ENCODE measurements at places on chromosomes 7 and 10.

DNA sequence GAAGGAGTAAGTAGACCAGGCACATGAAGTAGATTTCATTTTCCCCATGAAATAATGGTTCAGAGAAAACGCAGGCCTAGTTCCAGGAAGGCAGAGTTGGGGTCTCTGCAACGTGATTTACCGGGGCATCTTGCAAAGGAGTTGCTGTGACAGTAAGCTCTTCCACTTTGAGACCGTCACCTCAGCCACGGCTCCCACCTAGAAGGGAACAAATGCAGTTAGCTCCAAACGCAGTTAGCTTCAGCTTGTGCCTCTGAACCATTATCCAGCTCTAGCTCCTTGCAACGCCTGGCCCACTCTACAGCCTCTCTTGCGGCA lies 7.0 kb upstream of the MYO1G start:
- no peak for DNase-seq

DNA sequence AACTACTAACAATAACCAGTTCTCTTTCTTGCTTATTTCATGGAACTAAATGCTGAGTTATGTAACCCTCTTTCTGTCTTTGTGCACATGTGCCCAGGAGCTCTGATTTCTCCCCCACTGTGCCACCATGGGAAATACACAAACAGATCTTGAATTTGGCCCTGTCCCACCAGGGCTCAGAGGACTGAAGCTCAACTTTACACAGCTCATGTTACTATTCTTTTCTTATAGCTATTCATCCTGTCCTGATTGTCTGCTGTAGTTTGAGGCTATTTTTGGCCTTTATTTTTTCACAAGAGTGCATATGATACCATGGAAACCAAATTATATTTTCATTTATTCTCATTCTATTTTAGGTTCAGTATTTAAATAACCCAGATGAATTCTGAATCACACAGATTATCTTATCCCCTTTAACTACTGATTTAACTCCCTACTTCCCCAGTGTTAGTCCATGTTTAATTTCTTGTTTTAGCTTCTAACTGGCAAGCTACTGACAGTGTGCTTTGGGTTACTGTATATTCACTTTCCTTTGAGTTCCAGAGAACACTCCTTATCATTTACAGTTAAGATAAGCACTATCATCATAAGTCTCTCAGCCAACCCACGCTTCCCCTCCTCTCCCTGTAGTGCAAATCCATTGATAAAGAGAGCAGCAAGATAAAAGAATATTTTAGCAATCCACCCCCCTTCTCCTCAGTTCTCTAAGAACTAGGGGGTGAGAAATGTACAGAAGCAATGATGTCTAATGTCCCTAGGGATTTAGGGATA lies 71.8 kb upstream of the GSDME start:
- DNase-seq, result no peak

- no peak for DNase-seq
Measured at GRCh38 chr10:131186547-131187253, 124.8 kb downstream of the TCERG1L start.

DNA sequence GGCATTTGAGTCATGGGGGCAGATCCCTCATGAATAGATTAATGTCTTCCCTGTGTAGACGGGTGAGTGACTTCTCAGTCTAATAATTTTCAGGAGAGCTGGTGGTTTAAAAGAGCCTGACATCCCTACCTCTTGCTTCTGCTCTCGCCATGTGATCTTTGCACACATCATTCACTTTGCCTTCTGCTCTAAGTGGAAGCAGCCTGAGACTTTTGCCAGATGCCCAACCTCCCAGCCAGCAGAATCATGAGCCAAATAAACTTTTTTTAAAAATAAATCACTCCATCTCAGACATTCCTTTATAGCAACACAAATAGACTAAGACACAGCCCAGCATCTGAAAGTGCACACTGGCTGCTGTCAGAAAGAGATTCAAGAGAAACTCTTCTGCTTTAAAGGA lies 155.2 kb downstream of the ZNF365 start:
- no peak for DNase-seq

DNA sequence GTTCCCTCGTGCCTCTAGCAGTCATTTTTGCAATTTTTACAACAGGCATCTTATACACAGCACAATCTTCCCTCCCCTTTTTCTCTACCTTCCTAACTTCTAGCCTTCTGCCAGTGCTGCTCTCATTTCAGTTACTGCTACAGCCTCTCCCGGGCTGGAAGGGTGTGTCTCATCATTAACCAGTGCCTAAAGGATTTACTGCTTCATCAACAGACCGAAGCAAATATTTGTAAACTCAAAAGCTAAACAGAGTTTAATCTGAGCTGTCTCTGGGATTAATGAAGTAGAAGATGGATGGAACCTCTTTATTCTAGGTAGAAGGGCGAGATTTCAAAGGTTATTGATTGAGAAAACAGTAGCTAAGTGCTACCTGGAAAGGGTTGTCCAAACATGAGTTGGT lies 94.3 kb downstream of the PRPF18 start:
- DNase-seq, result peak; percentile 75

DNA sequence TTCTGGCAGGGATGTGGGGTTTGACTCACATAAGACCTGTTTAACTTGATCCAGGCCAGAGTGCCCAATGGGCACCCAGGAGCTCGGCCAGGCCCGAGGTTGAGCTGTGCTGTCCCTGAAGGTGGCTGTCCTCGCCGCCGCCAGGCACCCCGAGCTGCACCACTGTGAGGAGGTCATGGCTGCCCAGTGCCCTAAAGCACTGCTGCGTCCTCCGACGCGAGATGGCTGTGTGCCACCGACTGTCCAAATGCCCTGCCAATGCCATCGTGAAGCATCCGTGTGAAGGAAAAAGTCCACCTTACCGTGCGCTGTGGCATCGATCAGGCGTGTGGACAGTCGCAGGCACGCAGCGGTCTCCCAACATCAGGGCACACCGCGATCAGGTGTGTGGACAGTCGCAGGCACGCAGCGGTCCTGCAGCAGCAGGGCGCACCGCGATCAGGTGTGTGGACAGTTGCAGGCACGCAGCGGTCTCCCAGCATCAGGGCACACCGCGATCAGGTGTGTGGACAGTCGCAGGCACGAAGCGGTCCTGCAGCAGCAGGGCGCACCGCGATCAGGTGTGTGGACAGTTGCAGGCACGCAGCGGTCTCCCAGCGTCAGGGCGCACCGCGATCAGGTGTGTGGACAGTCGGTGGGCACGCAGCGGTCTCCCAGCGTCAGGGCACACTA lies 120.3 kb downstream of the VIPR2 start:
- DNase-seq, result no peak

DNA sequence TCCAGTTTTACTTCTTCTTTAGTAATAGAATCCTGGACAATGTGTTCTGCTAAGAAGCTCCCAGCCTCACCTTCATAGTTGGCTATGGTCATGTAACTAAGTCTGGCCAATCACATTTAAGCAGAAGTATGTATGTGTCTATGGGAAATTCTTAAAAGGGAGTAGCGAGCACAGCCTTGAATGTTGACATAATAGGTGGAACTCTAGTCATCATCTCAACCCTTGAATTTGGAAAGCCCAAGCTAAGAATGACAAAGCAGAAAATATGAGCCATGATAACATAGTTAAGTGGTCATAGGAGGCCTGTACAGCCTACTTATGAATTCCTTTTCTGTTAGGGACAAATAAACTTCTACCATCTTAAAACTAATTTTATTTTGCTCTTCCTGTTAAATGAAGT lies 134.1 kb downstream of the MAGI2 start:
- no peak for DNase-seq

GRCh38 chr7:148481971-148482626 lies 108.5 kb upstream of the C7orf33 start:
- no peak for DNase-seq

DNA sequence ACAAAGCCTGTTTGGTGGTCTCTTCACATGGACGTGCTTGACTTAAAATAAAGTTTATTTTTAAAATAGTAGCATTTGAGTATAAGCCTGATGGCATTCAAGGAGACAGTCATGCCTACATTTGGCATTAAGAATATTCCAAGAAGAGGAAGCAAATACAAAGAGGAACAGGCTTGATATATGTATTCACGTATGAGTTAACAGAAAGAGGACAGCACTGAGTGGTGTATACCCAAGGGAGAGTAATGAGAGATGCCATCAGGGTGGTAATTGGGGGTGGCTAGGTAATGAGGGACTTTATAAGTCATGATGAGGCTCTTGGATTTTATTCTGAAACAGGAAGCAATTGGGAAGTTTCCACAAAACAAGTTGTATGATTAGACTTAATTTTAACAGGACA lies 363.3 kb downstream of the SEMA3D start:
- DNase-seq, result no peak

- DNase-seq, result no peak
Measured at GRCh38 chr7:135380351-135380750, 129.6 kb downstream of the CNOT4 start.

GRCh38 chr10:100967332-100967731 lies 2.0 kb upstream of the SEMA4G start:
- no peak for DNase-seq

GRCh38 chr7:22201186-22201880 lies 155.6 kb downstream of the RAPGEF5 start:
- no peak for DNase-seq

GRCh38 chr7:106893591-106893990 lies 28.5 kb downstream of the PIK3CG start:
- DNase-seq, result no peak

DNA sequence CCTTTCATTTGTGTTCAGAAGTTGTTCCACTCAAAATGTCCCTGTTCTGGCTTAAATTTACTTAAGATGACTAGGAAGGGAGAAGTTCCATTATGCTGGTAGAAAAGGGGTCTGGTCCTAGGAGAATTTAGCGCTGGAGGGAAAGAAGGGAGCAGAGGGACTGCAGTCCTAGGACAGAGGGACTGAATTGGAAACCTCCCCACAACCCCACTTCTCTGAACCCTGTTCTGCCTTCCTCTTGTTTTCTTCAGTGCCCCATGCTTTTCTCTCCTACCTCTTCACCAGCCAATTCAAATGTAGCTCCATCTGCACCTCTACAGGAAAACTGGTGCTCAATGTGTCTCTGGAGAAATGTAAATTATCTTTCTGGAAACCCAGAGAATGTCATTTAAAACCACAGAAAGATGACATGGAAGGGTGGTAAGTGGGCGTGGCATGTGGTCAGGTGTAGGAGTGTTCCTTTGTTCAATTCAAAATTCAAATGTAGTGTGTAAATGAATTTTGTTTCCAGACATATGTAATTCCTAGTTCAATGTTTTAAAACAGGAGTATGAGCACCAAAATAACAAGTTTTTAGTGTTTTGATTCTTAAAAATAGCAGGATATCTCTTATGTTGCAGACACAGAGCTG lies 24.0 kb upstream of the RHOBTB1 start:
- no peak for DNase-seq

DNA sequence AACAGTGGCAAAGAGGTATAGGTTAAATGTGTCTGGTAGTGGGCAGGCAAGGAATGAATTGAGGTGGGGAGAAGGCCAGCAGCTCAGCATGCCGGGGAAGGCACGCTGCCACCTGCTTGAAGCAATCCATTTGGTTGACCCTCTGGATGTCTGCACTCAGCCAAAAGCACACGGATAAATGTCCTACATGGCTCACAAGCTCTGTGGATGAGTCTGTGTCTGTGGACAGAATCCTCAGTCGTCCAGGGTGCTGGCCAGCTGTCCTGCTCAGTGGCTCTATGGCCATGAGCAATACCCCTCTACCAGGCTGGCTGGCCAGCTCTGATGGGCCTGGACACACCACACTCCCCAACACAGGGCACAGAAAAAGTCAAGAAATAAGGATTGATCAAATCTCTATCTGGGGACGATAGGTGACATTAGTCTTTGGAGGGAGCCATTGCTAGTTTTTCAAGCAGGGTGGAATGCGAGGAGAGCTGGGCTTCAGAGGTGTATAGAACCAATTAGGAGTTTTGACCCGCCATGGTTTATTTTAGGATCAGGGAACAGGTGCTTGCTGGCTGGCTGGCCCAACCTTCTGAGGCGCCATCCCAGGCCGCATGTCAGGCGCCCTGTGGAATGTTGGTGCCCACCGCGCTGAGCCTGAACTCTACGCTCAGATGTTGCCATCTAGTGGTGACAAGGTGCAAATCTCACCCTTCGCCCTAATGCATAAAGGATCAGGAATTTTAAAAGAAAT lies 493.4 kb downstream of the TNS3 start:
- peak; percentile 63 for DNase-seq

GRCh38 chr7:652881-653280 lies 73.6 kb upstream of the DNAAF5 start:
- no peak for DNase-seq

- DNase-seq, result no peak
Measured at GRCh38 chr7:124783271-124783670, 17.7 kb upstream of the GPR37 start.

DNA sequence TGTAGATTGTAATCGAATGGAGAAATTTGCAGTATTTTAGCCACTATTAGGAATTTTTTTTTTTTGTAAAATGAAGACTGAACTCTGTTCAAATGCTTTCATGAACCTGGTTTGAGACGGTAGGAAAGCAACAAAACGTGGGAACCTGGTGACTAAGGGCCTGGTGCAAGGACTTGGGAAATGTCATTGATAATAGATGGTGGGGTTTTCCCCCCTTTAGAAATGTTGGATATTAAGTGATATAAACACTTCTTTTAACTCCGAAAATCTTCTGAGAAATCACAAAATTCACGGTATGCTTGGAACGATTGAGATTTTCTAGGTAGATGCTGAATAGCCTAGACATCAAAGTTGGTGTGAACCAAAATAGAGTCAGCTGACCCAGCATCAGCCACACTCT lies 6.4 kb downstream of the IFIT2 start:
- no peak for DNase-seq

GRCh38 chr10:68561865-68562649 lies 1.9 kb downstream of the TET1 start:
- no peak for DNase-seq

GRCh38 chr10:88849234-88849633 lies 2.4 kb downstream of the ANKRD22 start:
- peak; percentile 67 for DNase-seq

- no peak for DNase-seq
Measured at GRCh38 chr7:94357076-94357475, 37.6 kb upstream of the COL1A2 start.

- DNase-seq, result no peak
Measured at GRCh38 chr10:6211671-6212635, 9.2 kb downstream of the PFKFB3 start.

DNA sequence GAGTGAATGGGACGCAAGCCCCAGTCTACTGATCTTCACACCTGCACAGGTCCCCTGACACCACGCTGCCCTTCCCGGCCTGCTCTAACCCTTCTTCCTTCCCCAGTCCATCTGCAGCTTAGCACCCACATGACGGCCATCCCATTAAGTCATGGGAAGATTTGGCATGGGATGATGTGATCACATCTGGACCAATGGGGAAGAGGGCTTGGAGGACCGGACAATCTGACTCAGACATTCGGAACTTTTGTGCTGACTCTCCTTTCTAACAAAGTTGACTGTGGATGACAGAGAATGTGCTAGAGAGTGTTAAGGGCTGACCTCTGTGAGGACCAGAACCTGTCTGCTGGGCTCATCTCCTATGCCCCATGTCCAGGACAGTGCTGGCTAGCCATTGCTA lies 15.6 kb downstream of the CXCL12 start:
- no peak for DNase-seq

- peak; percentile 89 for DNase-seq
Measured at GRCh38 chr7:95545007-95545615, 51.2 kb downstream of the PDK4 start.

- no peak for DNase-seq
Measured at GRCh38 chr7:46494441-46494840, 573.4 kb upstream of the IGFBP3 start.

All from renal cortical epithelial cell (primary cell).